ENCODE measurements at places on chromosomes 1 and 21. TPM values are rescaled to one million over a fixed set of nuclear protein-coding genes. Genes with fewer than 3 reads are reported as not detected.

DNA sequence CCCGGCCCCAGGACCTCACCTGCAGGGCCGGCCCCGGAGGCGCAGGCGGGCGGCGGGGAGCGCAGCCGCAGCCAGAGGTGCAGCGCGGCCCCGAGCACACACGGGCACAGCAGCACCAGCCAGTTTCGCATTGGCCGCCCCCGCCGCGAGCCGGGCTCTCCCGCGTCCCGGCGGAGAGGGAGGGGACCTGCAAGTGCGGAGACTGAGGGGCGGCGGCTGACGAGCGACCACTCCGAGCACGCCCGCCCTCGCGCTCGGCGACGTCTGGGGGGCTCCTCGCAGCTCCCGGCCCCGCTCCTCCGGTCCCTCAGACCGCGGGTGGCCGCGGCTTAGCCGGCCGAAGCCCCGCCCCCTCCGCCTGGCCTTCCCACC, at the start of gene B3GALNT2:
TSS of gene B3GALNT2 (minus strand) at position 331 of the 372 bp plus-strand sequence. CDS start at position 131, 200 bp downstream.
- no peak for DNase-seq

The C1QC gene
- not detected for total RNA-seq

The C8A gene
- not detected for total RNA-seq

GRCh38 chr1:44263568-44264450, 50.5 kb downstream of the DMAP1 start:
- DNase-seq = no peak

DNA sequence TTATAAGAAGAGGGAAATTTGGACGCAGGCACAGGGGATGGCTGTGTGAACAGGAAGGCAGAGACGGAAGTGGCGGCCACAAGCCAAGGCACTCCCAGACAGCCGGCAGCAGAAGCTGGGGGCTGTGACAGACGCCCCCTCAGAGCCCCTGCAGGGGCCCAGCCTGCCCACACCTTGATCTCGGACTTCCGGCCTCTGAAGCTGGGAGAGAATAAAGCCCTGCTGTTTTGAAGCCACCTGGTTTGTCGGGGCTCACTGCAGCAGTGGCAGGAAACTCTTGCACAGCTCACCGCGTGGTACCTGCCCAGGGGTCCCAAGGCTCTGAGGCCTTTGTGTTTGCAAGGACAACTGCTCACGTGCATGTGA, 13.7 kb downstream of the MEGF6 start:
- DNase-seq = no peak

DNA sequence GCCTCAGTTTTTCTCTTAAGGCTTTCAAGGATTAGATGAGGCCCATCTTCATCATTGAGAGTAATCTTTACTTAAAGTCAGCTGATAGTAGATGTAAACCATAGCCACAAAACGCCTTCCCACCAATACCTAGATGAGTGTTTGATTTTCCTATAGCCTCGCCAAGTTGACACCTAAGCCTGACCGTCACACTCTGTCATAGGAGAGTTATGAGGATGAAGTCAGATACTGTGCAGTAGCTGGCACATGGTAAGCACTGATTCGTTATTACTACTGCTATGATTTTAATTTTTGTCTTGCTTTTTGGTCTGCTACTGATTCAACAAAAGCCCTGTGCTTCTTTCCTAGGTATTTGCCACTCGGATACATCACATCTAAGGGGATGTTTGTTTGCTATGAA, 395.5 kb downstream of the RPS6KC1 start:
- no peak for DNase-seq

The RNU5D-1 gene
- total RNA-seq = not detected

The DNASE2B gene
- not detected for total RNA-seq

The ANKRD34A gene
- 2.5 TPM for total RNA-seq

The TSTD1 gene
- total RNA-seq = not detected

The TRABD2B gene
- not detected for total RNA-seq

- DNase-seq = no peak
These were observed 21.2 kb upstream of the BCAR3 start for GRCh38 chr1:93702828-93703183.

- DNase-seq = no peak
These were observed 156.5 kb downstream of the PEX14 start for GRCh38 chr1:10631121-10631810.

DNA sequence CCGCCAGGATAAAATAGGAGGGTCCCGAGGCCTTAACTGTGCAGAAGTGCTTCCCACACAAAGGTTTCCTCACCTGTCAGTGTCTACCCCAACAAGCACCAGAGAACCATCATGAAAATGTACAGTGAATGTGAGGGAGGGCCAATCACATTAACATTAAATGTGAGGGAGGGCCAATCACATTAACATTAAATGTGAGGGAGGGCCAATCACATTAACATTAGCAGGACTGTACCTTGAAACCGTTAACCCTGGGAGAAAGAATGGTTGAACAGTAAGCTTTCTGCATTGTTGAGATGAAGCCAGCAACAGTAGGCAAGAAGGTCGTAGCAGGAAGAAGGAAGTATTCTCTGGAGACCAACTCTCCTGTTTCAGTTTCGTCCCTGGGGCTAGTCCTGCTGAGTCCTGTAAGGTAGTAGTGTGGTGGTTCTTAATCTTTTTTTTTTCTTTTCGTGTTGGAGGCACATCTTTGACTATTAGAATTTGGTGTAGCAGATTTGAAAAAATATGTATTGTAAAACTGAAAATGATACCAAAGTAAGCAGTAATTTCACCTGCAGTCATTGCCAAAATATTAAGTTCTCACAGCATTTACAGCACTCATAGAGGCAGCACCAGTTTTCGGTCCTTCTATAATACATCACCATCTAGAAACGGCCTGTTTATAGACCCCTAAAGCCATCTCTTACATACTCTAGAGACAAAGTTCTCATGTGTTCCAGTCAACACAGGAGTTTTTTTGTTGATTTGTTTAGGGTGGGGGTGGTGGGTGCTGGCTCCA, 98.6 kb upstream of the PPP2R5A start:
- DNase-seq = no peak

The USP25 gene
- total RNA-seq = 27.5 TPM

The PALMD gene
- total RNA-seq = 56.9 TPM

The TFF3 gene
- not detected for total RNA-seq

DNA sequence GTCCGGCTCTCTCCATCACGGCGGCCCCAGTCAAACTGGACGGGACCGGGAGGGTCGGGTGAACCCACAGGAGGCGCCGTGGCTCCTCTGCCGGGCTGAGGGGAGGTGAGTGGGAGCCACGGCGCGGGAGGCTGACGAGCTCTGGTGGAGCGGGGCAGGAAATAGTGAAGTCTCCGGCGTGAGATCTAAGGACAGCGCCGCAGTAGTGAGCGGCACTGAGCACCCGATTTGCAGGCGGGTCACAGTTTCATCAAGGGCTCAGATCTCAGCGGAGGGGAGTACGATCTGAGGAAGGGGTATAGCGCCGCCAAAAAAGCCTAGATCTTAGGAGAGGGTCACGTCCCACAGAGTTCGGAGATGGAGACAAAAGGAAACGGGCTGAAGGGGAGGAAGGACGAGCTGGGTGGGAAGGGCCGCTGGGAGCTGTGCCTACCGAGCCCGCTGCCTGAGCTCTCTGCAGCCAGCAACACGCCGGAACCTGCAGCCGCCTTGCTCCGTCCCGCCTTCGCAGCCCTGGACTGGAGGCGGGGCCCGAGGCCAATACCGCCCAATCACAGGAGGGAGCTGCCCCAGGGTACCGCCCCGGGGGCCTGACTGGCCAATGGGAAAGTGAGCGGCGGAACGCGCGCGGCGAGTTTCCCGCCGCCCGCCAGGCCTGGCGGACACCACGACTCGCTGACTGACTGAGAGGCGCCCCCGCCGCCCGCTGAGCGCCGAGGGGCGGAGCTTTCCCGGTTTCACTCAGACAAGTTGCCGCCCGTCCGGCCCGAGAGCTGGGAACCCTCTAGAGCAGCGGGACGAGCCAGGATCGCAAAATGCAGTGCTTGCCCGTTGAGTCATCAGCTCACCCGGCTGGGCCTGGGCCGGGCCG, 1.9 kb downstream of the SFN start:
- peak; percentile 97 for DNase-seq

DNA sequence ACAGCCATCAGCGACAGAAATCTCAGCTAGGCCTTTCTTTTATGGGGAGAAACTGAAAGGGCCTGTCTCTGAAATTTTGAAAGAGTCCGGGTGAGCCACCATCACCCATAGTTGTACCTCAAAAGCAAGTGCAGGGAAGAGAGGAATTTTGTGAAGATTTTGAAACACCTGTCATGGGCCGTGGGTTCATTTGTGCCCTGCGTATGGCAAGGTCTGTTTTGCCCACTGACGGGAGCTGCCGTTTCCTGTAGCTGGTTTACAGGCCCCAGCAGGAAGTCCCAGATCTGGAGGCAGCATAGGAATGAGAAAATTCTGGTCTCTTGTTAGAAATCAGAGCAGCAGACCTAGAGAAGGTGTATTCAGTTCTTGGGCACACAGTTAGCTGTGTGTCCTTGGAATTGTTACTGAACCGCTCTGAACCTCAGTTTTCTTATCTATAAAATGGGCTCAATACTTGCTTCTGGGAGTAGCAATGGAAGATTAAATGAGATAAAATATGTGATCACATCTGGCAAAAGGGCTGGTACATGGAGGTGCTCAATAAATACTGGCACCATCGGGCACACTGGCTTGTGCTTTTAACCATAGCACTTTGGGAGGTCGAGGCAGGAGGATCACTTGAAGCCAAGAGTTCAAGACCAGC, 52.5 kb downstream of the MAN1C1 start:
- no peak for DNase-seq

The NR5A2 gene
- not detected for total RNA-seq

DNA sequence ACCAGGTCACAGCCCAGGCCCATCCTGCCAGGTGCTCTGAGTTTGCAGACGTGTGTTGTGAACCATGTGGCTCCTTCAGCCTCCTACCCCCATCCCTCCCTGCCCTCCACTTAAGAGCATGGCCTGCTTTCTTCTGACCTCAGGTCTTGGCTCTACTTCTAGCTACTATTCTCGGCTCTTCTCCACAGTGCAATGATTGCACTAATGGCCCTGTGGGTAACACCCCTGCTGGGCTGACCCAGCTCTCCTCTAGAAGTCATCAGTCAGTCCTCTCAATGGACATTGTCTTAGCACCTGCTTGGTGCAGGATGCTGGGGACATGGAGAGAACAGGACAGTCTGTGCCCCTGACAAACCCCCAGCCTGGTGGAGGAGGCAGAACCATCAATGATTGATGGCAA, 22.2 kb upstream of the IFFO2 start:
- peak; percentile 30 for DNase-seq

GRCh38 chr1:170145061-170145460, 698 bp upstream of the NTMT2 start:
- DNase-seq = no peak

All from G401 (cell line).